ENCODE measurements at places on chromosomes 4 and X.

DNA sequence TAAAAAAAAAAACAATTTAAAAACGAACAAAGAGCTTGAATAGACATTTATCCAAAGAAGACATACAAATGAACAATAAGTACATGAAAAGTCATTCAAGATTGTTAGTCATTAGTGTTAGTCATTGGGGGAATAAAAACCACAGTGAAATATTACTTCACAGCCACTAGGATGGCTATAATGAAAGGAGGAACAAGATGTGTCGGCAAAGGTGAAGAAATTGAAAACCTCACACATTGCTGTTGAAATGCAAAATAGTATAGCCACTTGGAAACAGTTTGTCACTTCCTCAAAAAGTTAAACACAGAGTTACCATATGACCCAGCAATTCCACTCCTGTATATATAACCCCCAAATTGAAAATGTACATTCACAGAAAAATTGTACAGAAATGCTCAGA, 45.2 kb upstream of the SLC39A8 start:
- no peak for DNase-seq

GRCh38 chrX:28016823-28017222, 35.6 kb upstream of the DCAF8L1 start:
- DNase-seq = no peak

DNA sequence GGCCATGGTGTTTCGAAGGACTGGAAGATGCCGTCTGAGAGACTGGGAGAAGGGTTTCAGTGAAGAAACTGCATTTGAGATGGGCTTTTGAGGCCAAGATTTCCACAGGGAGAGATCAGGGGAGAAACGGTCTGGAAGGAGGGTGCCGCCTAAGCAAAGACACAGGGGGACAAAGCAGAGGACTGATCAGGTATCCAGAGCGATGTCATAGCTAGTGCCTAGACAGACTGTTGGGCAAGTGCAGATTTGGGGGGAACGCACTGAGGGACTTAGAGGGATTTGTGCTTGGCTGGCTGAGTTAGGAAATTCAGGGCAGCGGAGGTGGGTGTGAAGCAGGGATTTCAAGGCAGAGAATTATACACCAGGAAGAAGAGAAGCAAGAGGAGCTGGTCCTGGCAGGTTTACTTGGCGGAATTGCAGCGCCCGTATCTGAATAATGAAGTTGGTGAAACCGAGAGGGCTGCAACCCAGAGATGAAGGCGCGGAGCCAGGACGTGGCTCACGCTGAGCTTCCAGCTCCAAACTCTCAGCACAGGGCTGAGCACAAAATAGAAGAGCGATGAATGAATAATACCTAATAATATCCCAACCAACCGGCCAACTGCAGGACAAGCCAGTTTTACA, 106.9 kb downstream of the MAML3 start:
- DNase-seq = no peak

GRCh38 chrX:122586831-122587230, 597.2 kb upstream of the GRIA3 start:
- DNase-seq = no peak

GRCh38 chr4:148787831-148788477, 345.7 kb upstream of the NR3C2 start:
- DNase-seq = no peak

- no peak for DNase-seq
Observed at GRCh38 chr4:17058916-17059741, 160.7 kb upstream of the LDB2 start.

GRCh38 chrX:155086202-155086840, 15.0 kb downstream of the BRCC3 start:
- peak; percentile 6 for DNase-seq

Measured in NCI-H1105 treated with DMSO at 0.1 percent for 48 hours (cell line).